ENCODE measurements at places on chromosomes 1 and 21.

DNA sequence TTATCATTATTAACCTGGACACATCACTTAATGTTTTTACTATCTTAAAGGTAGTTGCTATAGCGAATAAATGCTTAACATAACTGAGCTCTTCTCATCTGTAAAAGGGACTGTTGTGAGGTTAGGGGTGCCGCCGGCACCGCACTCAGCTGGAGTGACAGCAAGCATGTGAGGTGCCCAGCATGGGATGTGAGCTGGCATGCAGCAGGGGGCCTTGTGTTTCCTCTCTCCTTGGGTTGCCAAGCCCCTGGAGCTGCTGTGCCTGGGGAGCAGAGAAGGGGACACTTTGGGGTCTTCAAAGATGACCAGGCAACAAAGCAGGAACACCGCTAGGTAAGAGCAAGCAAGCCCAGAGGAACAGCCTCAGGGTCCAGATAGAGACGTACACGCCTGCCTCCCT, 2.1 kb upstream of the ZC3H12A start:
- no peak for DNase-seq

GRCh38 chr1:201713086-201713810, 115.7 kb upstream of the IPO9 start:
- DNase-seq, result peak; percentile 100

GRCh38 chr1:67429011-67429527, 1.1 kb downstream of the SERBP1 start:
- no peak for DNase-seq

DNA sequence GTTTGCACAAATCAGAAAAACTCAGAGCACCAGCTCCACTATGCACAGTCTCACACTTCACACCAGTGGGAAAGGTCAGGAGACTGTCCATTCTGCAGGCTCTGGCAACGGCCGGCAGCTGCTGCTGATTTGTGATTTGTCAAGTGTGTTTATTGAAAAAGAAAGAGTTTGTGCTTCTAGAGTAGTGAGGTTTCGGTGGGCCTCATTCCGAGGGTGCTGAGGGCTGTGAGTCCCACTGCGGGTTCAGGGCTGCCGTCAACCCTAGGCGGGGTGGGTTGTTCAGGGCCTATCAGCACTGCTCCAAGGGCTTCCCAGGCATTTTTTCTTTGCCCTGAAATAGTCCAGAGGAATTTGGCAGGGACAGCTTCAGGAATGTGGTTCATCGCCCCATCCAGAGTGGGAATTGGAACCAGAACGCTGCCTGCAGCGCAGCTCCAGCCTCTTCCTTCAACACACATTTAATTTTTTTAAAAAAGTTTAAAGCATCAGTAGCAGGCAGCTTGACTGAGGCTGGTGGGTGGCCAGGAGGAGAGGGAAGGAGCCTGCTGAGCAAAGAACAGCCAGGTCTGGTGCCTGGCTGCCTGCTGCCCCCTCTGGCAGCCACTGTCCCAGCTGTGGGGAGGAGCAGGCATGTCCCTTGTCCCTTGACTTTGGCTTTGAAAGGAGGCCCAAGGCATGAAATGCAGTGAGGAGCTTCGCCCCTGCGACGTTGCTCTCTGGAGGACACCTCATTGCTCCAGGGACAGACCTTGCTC, 19.7 kb downstream of the STUM start:
- no peak for DNase-seq

GRCh38 chr1:212774584-212774983, 17.0 kb downstream of the NSL1 start:
- no peak for DNase-seq

GRCh38 chr1:203643213-203644045, 16.8 kb downstream of the ATP2B4 start:
- no peak for DNase-seq

GRCh38 chr1:54456921-54457529, 50.8 kb upstream of the SSBP3 start:
- DNase-seq, result no peak

DNA sequence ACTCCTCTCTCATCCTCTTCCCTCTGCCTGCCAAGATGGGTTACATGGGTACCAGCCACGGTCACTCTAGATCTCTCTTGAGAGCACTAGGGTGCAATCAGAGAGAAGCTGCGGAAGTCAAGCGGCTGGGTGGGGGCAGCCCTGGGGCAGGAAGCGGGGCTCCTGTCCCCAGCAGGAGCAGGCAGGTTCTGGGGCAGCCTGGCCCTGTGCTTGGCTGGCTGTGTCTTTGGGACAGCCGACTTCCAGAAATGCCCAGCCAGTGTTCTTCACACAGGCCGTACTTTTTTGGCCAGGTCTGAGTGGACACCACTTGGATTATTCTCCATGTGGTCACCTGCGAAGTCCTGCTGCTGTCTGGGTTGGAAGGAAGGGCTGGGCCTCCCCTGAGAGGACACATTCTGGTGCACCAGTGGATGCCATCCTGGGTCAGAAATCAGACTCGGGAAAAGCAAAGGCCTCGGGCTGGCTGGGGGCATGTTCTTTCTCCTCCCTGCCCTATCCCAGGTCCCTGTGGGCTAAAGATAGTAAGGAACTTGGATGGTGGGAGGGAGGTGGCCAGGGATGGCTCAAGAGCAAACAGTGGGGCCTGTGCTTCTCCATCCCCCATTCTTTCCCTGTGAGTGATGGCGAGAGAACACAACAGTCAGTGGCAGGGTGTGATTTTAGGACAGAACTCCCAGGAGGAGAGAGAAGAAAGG, 93.7 kb downstream of the ITPKB start:
- no peak for DNase-seq

DNA sequence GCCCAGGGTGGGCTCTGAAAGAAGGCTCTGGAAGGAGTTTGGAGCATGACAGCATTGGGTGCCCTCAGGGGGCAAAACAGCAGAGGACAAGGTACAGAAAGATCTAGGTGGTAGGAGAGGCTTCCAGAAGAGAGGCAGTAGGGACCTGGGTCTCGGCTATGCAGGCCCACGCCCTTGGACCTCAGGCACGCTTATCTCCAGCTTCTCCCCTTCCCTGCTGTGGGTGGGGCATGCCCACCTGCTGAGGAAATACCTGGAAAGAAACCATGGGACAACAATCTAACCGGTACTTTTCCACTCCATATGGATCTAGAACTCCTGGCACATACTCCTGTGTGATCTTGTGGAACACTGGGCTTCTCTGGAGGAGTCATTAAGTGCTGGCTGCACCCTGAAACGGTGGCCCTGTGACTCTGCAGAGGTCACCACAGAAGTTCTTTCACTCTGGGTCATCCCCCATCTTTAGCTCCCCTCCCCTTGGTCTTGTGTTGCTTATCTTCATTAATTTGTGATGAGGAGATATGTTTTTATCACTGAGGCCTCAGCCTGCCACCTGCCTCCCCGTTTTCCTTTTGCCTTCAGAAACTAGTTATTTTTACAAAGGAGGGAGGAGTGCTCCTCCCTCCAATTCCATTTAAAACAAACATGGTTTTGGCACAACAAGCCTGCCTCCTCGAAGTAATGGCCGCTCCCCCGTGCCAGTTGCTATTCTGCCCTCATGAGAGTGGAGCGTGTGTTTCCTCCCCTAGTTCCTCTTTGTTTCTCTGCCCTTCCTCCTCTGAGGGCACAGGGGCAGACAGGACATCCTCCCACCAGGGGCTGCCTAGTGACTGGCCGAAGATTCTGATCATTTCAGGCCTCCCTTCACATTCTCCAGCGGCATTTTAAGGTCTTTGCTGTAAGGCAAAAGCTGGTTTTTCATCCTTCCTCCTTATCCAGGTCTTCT, 78.0 kb upstream of the ATP5PO start:
- DNase-seq, result no peak

DNA sequence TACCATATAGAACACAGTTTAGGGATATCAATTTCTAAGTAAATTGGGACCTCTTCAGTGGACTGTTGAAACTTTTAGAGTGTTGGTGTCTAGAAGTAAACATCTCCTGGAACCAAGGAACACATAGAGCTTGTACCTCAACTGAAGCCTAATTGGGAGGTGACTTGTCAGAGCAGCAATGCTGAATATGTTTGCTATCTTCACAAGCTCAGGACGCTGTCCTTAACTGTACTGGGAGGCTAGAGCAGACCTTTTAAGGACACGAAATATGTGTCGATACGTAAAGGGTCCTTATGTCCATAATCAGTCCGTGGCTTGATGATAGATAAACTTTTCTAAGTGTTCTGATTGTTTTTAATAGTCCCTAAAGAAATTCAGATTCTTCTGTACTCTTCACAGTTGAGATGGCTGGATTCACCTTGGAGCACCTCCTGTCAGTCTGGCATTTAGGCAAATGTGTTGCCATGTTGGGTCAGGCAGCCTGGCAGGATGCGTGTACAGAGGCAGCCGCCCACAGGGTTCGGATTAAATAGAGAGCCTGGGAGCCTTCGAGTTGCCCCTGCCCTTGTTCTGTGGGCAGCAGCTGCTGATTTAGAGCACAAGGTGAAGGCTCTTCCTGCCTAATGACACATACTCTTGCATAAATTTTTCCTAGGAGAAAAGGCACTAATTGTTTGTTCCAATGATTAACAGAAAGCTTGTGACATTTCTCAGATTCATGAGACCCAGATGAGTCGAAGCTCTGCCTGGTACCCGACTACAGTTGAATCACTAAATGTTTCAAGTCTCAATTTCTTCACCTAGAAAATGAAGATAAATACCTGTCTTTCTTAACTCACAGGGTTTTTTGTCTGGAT, 3.6 kb downstream of the ACTN2 start:
- no peak for DNase-seq

GRCh38 chr1:14543191-14543840, 55.2 kb upstream of the KAZN start:
- DNase-seq, result no peak

DNA sequence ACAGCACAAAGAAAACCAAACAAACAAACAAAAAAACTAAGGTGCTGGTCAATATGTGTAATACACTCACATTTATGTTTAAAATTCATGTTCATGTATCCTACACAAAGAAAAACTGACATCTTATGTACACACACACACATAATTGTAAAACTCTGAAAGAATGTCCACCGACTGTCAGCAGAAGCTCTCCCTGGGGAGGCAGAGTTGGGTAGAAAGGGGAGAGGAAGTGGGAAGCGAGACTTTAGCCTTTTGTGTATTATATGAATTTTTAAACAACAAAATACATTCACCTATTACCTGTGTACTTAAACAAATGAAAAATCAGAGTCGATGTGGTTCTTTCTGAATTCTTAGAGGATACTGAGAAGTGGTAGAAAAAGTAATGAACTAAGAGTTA, 88.3 kb downstream of the ABCA4 start:
- no peak for DNase-seq

DNA sequence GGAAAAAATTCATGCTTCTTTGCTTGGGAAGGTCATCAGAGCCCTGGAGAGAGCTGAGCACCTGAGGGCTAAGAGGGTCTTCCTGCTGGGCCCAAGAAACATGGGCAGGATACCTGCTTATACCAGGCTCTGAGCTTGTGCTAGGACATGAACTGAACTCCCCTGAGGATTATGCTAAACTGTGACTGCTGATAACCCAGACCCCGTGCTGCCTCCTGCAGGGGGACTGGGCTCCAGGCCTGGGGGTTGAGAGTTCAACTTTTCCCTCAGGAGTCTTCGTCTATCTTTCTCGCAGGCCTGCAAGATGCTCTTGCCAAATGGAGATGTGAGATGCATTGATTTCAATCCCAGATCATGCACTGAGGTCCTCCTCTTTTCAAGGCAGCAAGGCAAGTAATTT, 368.5 kb downstream of the HHAT start:
- DNase-seq, result no peak

- DNase-seq, result no peak
These were observed 76.4 kb downstream of the CTH start for GRCh38 chr1:70487459-70487815.

- DNase-seq, result no peak
These were observed 804 bp upstream of the IKBKE start for GRCh38 chr1:206469411-206469932.

DNA sequence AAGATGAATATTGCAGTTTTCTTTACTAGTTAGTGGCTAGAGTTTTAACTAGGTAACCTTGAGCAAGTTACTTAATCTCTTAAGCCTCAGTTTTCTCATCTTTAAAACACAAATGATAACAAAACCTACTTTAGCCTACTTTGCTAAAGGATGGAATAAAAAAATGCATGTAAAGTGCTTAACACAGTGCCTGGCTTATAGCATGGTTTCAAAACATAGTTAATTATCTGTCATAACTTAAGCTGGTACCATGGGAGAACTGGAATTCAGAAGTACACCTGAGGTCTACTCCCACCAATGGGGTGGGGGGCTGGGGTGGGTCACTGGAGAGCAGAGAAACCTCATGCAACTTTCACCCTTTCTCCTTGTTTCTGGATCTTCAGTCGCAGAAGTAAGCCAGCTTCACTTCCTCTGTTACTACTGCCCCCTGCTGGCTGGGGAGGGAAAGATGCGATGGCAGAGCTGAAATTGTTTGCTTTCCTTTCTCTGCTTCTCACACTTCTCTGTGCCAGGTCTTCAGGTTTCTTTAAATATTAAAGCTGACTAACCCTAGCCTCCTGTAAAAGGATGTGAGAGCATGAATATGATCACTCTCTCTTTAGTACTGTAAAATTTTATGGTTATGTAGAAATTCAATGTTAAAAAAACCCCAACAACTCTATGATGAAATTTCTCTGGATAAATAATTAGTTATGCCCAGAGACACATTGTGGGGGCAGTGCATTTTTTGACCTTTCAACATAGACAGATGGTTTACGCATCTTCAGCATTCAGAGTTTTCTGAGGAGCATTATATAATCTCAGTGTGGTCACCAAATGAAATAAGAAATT, 324.2 kb downstream of the HLX start:
- DNase-seq, result peak; percentile 67

DNA sequence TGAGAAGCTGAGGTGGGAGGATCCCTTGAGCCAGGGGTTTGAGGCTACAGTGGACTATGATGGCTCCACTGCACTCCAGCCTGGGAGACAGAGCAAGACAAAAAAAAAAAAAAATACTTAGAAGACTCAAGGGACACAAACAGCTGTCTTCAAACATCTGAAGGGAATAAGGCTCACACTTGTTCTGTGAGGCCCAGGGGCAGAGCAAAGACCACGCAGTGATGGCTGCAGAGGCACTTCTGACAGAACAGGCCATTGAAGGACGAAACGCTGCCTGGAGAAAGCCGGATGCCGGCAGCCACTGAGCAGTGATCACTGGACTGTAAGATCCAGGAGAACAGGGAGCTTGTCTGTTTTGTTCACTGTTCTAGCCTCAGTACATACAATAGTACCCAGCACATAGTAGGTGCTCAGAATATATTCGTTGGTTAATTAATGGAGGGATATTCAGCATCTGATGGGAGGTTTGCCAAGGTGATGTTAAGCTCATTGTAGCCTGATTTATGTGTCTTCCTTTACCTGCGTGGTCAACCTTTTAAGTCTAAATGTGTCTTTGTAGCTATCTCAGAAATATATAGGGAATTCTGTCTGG, 12.1 kb upstream of the NDC1 start:
- DNase-seq, result no peak

GRCh38 chr1:32549616-32550015, 10.4 kb downstream of the ZBTB8A start:
- no peak for DNase-seq

DNA sequence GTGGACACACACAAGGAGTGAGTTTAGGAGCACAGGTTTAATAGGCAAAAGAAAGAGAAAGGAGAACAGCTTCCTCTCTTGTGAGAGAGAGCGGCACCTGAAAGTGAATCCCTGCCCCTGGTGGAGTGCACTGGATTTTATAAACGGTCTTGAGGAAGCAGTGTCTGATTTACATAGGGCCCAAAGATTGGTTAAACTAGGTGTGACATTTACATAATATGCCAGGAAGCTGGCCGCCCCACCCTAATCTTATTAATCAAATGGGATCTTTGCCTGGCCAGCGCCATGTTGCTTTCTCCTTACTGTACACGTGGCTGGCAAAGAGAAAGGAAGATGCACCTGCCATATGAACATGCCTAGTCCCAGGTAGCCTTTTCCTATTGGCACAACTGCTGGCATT, 38.7 kb downstream of the CFH start:
- DNase-seq, result no peak

GRCh38 chr1:53737648-53738204, 1.2 kb downstream of the GLIS1 start:
- no peak for DNase-seq

Data from GM04504 (cell line).